HCT116 (cell line): ENCODE measurements at places on chromosomes 1 and 21.

DNA sequence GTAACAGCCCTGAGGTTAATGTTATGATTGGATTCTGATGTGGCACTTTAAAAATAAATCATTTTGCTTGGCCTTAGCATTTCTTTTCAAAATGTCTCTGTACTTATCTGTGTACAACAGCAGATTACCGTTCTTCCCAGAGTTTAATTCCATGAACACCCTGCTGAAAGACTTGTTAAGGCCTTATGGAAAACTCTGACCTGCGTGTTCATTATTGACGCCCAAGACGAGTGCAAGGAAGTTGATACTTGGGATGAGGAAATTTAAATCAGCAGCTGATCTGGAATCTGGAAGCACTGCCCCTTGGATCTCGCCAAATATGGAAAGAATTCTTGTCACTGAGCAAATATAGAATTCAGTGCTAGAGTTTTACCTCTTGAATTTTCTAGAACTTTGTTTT lies 6.7 kb downstream of the ERG start:
- DNase-seq, result no peak

GRCh38 chr1:64234714-64235113 lies 31.3 kb downstream of the UBE2U start:
- DNase-seq, result no peak

GRCh38 chr21:20998886-20999285 lies 677 bp downstream of the NCAM2 start:
- no peak for DNase-seq

- DNase-seq, result peak; percentile 43
Observed at GRCh38 chr1:214476229-214476985, 75.0 kb downstream of the PTPN14 start.

- no peak for DNase-seq
Observed at GRCh38 chr1:60872426-60873054, 209.8 kb upstream of the NFIA start.

DNA sequence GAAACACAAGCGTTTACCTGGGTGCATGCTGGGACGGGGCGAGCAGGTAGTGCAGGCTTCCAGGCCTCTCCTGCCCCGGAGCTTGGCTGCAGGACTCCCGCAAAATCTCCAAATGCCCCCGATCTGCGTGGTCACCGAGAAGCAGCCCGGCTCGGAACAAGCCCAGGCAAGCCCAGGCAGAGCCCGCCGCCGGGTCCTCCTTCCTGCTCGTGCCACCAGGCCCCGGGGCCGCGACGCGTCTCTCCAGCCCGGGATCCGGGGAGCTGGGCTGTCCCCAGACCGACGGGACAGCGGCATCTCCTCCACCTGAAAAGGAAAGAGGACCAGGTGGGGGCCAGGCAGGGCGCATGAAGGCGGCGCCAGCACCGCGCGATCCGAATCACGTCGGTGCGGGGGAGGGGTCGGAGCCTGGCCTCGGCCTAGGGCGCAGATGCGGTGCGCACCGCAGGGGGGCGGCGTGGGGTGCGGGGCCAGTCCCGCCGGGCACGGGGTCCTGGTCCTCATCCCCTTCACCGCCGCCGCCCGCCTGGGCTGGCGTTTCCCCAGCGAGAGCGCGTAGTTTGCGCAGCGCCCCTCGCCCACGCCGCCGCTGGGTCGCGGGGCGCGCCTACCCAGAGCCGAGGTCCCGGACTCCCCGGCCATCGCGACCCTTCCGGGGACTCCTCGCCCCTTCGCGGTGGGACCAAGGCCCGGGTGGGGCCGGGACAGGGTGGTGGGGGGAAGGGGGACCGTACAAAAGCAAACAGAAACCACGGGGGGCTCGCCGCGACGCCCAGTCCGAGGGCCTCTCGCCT lies 52.4 kb upstream of the H6PD start:
- no peak for DNase-seq

GRCh38 chr1:14294860-14295536 lies 303.5 kb upstream of the KAZN start:
- no peak for DNase-seq

DNA sequence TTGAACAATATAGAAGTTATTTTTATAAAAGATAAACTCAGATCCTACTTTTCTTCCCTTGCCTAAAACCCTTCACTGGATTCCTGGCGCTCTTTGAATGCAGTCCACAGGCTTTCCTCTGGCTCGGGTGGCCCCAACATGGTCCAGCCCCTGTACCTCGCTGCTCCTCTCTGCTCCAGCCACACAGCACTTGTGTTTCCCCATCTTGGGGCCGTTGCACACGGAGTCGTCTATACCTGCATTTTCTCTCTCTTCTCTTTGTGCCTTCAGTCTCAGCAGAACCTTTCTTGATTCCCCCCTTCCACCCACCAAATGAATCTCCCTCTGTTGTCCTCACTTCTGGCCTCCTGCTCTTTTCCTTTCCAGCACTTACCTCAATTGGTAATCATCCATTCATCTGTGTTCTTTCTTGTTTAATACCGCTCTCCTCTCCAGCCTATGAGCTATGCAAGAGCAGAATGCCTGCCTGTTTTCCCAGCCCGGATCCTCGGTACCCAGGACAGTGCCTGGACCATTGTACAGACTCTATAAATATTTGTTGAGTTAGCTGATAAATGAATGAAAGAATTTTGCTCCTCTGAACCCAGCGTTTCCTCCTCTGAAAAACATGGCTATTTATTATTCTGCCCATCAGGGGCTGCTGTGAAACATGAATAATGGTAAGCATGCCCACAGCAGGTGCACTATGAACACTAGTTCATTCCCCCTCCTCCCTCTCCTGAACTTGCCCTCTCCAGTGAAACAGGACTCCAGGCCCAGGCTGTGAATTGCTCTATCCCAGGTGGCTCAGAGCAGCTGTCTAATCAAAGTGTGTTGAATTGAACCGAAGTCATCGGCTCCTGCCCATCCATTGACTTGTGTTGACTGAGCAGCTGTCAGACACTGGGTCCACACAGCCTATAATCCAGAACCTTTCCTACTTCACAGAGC lies 266.9 kb downstream of the PTPRU start:
- DNase-seq, result no peak

DNA sequence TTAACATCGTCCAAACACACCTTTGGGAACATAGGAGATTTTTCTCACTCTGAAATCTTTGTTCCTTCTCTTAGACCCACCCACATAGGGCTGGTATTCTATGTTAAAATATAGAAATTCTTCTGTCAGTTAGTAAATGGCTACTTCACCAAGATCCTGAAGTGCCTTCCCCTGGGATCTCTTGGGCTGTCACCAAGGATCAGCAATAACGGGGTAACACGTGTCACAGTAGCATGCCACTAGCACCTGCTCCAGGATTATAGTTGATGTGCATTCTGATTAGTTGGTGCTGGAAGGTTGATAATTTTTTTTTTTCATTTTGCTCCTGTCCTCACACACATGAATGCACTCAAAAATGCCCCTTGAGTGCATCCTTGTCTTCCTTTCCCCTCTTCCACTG lies 298.7 kb downstream of the NTNG1 start:
- DNase-seq, result no peak

DNA sequence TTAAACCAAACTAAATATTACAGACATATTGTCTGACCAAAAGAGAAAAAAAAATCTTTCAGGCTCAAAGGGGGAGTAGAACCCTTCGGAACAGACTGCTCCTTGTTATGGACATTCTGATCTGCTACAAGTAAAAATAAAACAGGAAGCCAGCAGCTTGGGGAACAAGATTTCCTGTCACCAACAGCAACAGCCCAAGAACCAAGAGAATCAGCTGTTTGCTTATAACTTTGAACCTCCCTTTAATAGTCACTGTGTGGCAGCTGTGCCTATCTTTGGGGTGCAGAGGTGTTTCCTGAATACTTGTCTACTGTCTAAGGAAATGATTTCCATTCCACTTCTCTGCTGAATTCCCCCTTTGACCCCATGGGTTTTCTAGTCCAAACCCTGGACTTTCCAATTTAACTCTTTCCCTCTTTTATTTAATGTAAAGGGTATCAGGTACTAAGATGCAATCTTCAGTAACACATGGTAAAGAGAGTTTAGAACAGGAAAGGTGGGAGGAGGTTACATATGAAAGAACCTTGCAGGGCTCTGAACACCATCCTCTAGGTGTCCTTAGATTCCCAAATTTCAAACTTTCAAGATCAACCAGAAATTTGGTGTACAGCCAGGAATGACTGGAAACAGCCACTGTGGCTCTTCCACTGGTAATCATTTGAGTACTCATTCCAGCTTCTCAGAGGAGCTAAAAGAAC lies 38.6 kb downstream of the GPR3 start:
- no peak for DNase-seq

GRCh38 chr1:72062584-72062983 lies 219.8 kb downstream of the NEGR1 start:
- DNase-seq, result no peak

GRCh38 chr1:24020025-24020424 lies 39.9 kb upstream of the SRSF10 start:
- no peak for DNase-seq

GRCh38 chr1:240000634-240001033 lies 91.0 kb upstream of the FMN2 start:
- DNase-seq, result no peak

DNA sequence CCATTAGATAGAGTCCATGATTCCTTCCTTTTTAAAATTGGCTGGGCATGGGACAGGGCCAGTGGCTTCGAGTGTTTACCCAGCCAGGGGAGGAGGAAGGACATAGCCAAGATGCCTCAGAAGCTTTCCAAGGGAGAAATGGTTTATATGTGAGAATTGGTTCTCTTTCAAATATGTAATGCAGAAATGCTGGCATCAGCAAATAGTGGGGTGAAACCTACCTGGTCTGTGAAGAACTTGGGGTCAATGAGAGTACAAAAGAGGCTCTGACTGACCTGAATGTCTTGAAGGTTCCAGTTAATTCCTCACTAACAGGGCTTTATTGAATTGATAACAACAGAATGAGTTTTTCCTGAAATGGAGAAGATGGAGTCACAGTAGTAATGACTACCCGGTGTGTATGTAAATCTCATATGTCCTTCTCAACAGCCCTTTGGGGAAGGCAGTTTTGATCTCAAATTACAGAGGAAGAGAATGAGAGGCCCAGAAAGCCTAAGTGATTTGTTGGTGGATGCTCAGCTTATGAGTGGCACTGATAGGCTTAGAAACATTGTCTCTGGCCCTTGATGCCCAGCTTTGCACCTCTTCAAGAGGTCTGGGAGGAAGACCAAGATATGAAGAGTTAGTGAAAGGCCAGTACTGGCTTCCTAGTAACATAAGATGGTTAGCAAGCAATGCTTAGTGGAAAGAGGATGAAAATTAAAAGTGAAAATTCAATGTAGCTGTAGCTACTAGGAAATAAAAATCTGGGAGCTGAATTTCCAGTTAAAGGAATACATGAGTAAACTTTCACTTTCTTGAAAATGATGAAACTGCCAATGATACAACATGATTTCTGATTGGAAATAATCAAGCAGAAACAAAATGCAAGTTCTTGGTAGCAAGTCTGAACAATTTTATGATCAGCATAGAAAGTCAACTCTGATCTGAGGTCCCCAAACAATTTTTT lies 2.7 kb downstream of the ATF3 start:
- DNase-seq, result no peak

- DNase-seq, result no peak
Observed at GRCh38 chr1:184745929-184746638, 8.6 kb downstream of the EDEM3 start.

GRCh38 chr1:243354511-243355153 lies 98.8 kb downstream of the SDCCAG8 start:
- DNase-seq, result no peak

GRCh38 chr1:228039006-228039903 lies 32.5 kb downstream of the WNT3A start:
- no peak for DNase-seq

GRCh38 chr1:48677306-48678287 lies 99.1 kb downstream of the BEND5 start:
- DNase-seq, result peak; percentile 37

DNA sequence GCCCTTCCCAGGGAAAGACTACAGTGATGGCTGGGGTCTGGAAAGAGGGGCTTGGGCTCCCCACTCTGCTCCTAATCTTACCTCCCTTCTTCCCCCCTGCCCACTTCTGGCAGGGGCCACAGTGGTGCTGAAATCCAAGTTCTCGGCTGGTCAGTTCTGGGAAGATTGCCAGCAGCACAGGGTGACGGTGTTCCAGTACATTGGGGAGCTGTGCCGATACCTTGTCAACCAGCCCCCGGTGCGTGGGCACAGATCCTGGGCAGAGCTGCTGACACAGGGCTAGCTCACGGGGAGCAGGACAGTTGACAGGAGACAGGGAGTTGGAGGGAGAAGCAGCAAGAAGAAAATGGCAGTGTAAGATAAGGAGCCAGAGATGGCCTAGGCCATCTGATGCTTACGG lies 2.4 kb downstream of the SLC27A3 start:
- no peak for DNase-seq

DNA sequence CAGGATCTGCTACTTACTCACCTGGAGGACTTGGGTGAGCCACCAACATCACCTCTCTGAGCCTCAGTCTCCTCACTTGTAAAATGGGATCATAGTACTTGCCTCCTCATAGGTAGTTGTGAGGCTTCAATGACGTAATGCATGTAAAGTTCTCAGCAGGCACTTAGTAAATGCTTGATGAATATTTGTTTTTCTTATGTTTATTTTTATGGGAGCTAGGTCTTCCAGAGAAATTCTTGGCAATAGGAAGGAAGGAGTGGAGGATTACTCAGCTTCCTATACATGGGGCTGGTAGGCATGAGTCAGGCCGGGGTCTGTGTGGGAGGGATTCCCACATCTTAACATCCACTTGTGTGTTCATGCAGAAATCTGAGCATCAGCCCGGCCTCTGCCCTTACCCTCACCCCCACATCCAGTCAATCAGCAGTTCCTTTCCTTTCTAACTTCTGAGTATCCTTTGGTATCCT lies 95.4 kb upstream of the USP24 start:
- no peak for DNase-seq

DNA sequence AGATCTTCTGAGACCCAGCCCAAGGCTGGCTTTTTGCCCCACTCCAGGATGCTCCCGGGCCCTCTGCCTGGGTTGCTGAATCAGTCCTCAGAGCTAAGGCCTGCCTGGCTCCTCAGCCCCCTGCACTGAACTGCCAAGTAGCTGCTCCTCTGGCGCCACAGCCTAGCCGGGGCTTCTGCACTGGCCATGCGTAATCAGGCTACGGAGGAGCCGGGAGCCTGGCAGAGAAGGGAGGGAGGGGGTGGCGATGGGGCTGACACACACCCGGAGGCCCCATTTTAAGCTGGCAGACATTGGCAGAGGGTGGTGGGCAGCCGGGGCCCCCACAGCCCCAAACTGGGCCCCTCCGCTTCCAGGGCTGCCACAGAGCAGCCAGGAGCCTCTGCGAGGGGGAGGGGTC lies 38.7 kb downstream of the ALPL start:
- DNase-seq, result no peak

DNA sequence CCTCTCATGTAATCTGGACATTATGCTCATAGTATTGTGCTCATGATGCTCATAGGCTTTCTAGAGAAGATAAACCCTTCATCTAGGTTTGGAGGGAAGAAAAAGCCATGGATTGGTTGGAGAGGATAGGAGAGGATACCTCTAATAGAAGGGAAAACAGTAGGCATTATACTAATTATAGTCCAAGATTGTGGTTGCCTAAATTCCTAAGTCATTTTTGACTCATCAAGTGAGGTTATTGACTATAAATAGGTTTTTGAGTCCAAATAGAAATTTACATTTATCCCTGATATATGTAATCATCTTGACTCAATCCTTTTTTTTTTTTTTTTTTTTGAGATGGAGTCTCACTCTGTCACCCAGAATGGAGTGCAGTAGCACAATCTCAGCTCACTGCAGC lies 5.0 kb downstream of the SYT11 start:
- no peak for DNase-seq
